ENCODE measurements at places on chromosomes 2 and 18.

GRCh38 chr18:58049000-58049688, 5.1 kb downstream of the NEDD4L start:
- DNase-seq, result no peak

GRCh38 chr2:132446444-132446843, 29.8 kb downstream of the GPR39 start:
- no peak for DNase-seq

GRCh38 chr2:25170888-25171287, 2.5 kb upstream of the POMC start:
- DNase-seq, result no peak

- DNase-seq, result no peak
Observed at GRCh38 chr2:7888876-7889275, 793.0 kb upstream of the ID2 start.

- DNase-seq, result no peak
Observed at GRCh38 chr2:19772981-19773380, 128.8 kb downstream of the TTC32 start.

Data from dermis microvascular lymphatic vessel endothelial cell (primary cell).